ENCODE measurements at places on chromosomes 6 and 20.
A peak's percentile ranks its signal among the peaks of the same experiment; 100 is the strongest.

GRCh38 chr6:125791151-125791819 lies 525 bp downstream of the NCOA7 start:
- DNase-seq = peak; percentile 51

- DNase-seq = no peak
These were observed 6.4 kb upstream of the ZNF217 start for GRCh38 chr20:53599910-53600632.

DNA sequence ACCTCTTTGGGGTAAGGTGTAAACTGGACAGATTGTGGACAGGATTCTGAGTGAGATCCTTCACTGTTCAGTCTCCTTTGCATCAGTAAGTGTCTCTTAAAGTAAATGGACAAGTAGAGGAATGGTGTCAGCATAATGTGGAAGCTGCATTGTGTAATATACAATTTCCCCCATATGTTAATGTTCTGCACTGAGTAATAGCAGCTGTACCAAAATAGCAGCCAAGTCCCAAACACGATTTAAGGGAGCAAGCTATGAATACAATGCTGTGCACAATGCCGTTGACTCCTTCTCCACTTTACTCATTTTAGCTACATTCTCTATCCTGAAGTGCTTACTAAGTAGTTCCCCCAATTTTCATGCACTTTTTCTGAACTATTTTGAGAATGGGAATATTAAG lies 21.1 kb upstream of the TRIM26 start:
- no peak for DNase-seq

- DNase-seq = no peak
These were observed 17.8 kb downstream of the LRP11 start for GRCh38 chr6:149846321-149846720.

DNA sequence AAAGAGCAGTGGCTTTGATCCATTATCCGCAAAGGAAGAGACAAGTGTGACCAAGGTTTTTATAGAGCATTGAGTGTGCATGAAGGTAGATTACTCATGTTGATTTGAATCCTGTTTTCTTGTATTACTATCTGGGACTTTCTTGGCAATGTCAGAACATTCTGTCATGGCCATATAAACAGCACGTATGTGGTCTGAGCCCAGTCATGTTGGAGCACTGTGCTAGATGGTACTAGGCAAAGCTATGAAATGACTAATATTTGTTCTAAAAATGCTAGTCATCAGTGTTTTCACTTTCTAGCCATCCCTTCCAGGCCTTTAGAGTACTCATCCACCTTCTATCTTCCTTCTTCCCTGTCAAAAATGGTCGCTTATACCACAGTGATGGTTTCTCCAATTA lies 278.6 kb upstream of the FLRT3 start:
- DNase-seq = no peak

DNA sequence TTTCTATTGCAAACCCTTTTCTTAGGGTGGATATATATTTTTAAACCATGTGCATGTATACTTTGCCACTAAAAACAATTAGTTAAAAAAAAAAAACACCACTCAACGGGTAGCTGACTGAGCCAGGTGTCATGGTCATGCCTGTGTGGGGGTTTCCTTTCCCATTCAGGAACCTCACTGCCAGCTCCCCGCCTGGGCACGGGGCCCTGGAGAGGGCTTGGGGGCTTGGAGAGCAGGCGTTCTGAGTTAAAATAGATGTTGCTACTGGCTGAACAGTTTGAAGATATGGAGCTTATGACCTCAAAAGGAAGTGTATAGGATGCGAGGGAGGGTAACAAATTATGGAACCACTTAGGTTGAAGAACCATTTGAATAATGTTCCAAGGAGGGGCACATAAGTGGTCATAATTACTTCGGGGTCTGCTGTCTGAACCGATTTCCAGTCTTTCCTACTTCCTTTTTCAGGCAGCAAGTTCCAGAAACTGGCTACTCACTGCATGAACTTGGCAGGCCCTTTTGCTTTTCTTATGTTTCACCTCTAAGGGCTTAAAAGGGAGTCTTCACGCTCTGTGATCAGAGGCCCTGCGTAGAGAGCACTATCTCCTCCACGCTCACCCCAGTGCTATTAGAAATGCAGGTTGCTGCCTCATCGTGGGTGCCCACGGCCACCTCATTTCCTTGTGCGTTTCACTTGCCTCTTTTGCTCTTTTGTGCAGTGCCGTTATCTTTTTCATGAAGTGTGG lies 9.9 kb downstream of the STX16 start:
- peak; percentile 50 for DNase-seq

DNA sequence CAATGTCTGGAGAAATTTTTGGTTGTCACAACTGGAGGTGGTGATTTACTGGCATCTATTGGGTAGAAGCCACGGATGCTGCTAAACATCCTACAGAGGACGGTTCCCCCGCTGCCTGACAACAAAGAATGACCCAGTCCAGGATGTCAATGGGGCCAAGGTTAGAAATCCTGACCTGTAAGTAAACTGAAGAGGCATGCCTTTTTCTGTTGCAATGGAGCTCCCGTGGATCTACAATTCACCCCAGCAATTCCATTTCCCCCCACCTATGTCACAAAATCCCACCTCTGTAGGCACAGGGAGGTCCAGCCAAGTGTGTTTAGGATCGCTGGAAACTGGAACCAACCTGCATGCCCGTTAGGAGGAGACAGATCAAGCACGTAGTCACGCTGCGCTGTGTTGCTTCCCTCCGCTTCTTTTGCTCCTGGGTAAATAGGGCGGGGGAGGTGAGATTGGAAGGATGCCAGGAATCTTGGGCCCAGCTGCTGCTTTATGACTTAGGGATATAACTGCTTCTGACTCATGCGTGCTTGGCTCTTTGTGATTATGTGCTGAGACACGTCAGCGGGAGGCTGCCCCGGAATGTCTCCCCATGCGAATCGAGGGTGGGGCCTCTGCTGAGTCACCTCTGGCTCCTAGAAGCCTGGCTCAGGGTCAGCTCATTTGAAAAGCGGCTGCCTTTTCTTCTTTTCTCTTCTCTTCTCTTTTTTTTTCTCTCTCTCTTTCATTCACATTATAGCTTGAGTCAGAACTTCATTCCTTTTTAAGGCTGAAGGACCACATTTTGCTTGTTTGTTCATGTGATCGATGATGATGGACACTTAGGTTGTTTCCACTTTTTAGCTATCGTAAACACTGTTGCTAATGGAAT lies 12.4 kb upstream of the PEDS1 start:
- DNase-seq = peak; percentile 86

DNA sequence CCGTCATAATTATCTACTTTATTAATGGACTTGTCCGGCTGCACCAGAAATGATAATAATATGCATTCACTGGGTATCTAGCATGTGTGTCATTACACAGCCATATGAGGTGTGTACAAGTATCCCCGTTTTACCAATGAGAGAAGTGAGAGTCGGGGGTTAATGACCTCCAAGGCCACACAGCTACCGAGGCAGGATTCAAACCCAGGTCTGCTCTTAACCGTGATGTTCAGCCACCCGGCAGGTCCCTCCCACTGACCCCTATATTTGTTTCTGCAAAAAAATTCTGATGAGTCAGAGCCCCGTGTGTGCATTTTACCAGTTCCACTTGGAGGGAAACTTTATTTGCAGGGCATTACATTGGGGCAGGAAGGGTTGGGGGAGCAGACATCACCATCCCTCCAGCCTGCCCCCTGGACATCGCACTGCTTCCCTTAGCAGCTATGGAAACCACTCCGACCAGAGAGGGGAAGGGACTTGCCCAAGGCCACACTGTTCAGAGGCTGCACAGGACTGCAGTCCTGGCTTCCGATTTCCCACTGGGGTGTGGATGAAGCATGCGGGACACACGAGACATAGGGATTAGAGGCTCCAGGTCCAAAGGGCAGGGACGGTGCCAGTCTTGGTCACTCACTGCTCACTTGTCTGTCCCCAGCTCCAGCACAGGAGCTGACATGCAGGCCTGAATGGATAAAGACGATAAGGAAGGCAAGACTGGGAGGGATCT lies 10.1 kb upstream of the SRC start:
- no peak for DNase-seq

DNA sequence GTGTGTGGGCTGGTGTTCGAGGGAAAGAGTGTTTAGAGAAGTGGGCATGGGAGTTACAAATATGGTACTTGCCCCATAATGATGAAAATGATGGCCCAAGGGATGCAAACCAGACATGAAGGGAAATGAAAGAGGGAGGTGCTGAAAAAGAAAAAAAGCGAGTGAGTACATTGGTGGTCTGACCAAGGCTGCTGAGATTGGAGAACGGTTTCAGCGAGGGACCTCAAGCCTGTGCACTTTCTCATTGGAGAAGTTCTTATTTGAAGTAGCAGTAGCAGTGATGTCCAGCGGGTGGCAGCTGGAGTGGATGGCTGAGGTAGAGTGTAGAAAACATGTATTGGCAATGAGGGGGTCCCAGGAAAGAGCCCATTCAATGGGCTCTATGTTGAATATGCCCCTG lies 54.8 kb downstream of the TNFAIP3 start:
- DNase-seq = no peak

- DNase-seq = no peak
These were observed 197.6 kb upstream of the THBS2 start for GRCh38 chr6:169451065-169451838.

GRCh38 chr20:7897781-7898364 lies 42.4 kb downstream of the HAO1 start:
- DNase-seq = no peak

DNA sequence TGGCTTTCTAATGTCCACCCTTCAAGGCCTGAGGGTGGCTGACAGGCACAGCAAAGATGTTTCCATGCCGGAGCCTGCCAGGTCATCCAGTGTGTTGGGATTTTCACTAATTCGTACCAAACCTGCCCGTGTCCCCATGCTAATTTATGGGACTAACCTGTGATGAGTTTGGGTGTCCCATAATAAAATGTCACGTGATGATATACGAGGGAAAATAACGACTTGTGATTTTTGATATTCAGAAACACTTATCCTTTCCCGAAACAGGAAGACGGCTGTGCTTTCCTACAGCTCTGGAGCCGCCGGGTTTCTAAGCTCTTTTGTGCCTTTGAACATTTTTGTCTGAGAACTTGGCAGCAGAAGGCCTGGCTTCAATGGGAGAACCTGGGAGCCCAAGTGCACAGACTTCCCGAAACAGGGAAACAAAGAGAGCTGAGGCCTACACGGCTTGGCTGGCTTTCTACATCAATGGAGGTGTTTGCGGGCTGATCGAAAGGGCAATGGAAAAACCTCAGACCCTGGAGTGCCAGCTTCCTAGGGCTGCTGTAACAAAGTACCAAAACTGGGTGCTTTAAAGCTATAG lies 171.9 kb upstream of the JARID2 start:
- no peak for DNase-seq

- no peak for DNase-seq
These were observed 5.9 kb downstream of the CD2AP start for GRCh38 chr6:47483516-47483852.

GRCh38 chr6:63897459-63897858 lies 261.9 kb downstream of the PHF3 start:
- DNase-seq = no peak

- DNase-seq = no peak
These were observed 10.6 kb upstream of the TTPAL start for GRCh38 chr20:44465001-44465560.

- DNase-seq = no peak
These were observed 11.0 kb downstream of the BTNL2 start for GRCh38 chr6:32396028-32396427.

- DNase-seq = no peak
These were observed 6.7 kb downstream of the MAFB start for GRCh38 chr20:40682104-40682981.

GRCh38 chr6:134622382-134623173 lies 304.7 kb upstream of the SGK1 start:
- DNase-seq = no peak

GRCh38 chr6:53639520-53639919 lies 26.0 kb downstream of the KLHL31 start:
- DNase-seq = no peak
